ENCODE measurements at places on chromosomes 12 and 14.

DNA sequence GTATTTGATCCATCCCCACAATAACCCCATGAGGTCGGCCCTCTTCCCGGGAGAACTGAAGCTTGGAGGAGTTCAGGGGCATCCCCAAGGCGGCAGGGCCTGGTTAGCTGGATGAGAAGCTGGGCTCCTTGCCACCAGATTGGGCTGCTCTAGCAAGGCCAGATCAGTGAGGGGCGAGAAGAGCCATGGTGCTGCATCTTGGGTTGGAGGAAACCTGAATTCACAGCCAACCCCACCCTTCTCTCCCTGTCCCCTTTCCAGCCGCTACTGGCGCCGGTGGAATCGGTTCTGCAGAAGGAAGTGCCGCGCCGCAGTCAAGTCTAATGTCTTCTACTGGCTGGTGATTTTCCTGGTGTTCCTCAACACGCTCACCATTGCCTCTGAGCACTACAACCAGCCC is 228.6 kb upstream of the FKBP4 start:
- DNase-seq, result no peak

DNA sequence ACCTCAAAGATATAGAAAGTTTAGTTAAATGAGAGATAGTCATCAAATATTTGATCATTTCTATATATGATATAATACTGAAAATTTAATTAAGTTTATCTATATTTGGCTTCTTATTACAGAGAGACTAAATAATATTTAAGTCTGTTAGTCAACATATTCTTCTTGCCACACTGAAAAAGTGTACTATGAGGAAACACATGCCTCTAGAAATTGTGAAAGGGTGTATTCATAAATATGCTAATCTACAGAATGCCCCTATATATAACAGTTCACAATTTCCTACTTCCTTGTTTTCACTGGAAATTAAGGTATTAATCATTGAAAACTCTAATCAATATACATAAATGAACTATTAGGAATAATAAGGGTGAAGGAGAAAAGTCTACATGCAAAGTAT is 31.4 kb upstream of the ETV6 start:
- DNase-seq, result no peak

GRCh38 chr14:32345311-32345791 is 16.3 kb downstream of the AKAP6 start:
- DNase-seq, result no peak

- DNase-seq, result no peak
These were observed 114.0 kb upstream of the PRB2 start for GRCh38 chr12:11509326-11509725.

DNA sequence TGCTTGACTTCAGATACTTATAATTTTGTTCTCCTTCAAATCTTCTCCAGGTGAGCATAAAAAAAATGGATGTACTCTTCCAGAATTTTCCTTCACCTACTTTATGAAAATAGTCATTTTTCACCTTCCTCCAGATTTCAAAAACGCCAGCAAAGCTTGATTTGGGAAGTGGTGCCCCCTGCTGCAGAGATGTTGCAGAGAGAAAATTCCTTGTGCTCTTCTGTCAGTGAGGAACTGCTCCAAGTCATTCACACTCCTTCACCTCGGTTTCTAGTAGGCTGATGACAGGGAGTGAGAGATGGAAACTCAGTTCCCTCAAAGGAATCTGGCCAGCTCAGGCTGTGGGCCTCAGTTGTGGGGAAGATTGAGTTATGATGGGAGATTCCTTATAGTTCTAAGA is 24.2 kb upstream of the RNASE3 start:
- no peak for DNase-seq

DNA sequence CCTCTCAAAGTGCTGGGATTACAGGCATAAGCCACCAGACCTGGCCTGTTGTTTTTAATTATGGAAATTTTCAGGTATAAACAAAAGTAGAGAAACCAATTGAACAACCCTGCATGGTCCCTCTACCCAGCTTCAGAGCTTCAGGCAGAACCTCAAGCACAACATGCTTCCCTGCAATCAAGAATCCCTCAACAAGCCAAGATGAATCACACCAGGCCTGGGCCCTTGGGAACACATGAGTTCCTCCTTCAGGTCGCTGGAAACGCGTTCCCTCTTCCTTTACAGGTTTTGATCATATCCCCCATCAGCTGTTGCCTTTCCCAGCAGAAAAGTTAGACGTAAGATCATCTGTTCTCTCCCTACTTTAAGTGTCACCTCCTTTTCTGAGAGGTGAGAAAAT is 20.5 kb upstream of the CORO1C start:
- no peak for DNase-seq

- no peak for DNase-seq
These were observed 15.4 kb downstream of the MON2 start for GRCh38 chr12:62481843-62482540.

- DNase-seq, result no peak
These were observed 19.5 kb downstream of the CCDC91 start for GRCh38 chr12:28209782-28210181.

GRCh38 chr14:92627707-92628215 is 114.2 kb downstream of the RIN3 start:
- no peak for DNase-seq

GRCh38 chr12:52870361-52871290 is 21.8 kb upstream of the KRT78 start:
- DNase-seq, result peak; percentile 76

- DNase-seq, result no peak
These were observed 44.1 kb upstream of the CISTR start for GRCh38 chr12:53795927-53796326.

- no peak for DNase-seq
These were observed 461.3 kb downstream of the SOX5 start for GRCh38 chr12:23488130-23488529.

- no peak for DNase-seq
These were observed 242.2 kb downstream of the DPF3 start for GRCh38 chr14:72651714-72652113.

All from stimulated activated CD4-positive, alpha-beta T cell treated with anti-CD3 and anti-CD28 coated beads, Interleukin-12 subunit alpha, Interleukin-12 subunit beta, amount 100 ng/mL, for 4 hours (primary cell).